ENCODE measurements at places on chromosomes 7 and 10.

DNA sequence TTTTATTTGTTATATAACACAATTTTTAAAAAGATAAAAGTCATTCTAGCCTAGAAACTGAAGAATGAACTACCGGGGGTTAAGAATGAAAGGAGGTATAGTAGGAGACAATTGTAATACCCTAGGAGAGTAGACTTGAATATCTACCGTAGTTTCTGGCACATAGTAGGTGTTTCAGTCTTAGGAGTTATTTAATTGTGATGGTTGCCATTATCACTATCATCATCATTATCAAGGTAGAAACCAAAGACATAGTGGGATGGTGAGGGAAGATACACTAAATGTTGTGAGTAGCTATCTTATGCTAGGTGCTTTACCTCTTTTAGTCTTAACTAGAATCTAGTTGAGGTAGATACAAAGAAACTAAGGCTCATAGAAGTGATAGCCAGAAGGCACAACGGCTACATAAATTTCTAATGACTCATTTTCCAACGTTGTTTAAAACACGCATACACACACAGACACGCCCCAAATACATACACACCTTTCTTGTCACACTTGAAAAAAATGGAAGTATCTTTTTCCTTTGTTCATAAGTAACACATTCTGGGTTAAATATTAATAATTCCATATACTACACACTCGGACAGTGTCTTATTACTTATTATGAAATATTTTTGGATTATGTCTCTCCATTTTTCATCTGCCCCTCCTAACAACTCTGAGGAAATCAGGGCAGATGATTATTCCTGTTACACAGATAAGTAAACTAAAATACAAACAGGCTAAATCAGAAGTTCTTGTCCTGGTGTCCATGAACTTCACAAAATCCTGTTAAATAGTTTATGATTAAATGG, 2.0 kb upstream of the ANLN start:
- no peak for DNase-seq

DNA sequence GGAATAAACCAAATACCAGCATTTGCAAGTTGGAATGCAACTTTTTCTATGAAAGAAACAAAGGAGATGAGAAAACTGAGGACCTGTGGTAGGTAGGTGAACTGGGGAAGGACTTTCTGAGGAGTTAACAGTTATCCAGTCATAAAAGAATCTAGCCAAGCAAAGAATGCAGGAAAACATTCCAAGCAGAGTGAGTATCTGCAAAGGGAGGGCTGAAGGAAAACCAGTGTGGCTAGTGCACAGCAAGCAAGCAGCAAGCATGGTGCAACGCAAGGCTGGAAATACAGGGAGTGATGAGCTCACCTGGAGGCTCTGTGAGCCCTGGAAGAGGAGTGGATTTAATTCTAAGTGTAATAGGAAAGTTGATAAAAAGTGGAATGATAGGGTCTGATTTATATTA, 44.0 kb downstream of the RTKN2 start:
- no peak for DNase-seq

DNA sequence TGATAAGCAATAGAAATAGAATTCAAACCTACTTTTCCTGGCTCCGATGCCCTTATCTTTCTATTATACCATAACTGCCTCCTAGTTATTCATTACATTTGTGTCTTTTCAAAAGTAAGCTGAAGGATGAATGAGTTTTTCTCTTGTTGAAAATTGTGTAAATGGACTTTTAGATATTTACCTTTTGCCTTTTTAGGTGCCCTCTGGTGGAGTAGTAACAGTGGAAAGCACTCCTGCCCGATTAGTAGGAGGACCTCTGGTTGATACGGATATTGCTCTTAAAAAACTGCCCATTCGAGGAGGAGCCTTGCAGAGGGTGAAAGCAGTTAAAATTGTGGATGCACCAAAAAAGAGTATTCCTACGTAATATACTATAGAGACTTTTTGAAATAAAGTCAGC, 11.2 kb downstream of the FAM237B start:
- DNase-seq = no peak

- DNase-seq = no peak
These were observed 3.4 kb downstream of the CDK1 start for GRCh38 chr10:60781661-60782060.

DNA sequence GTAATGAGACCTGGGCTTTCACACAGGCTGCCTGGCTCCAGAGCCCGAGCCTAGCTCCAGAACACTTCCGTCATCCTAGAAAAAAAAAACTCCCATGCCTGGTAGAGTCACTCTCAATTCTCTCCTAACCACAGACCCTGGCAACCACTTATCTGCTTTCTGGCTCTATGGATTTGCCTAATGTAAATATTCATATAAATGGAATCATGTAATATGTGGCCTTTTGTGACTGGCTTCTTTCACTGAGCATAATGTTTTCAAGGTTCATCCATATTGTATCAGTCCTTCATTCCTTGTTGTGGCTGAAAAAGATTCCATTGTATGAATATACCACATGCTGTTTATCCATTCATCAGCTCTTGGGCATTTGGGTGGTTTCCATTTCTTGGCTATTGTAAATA, 167.7 kb upstream of the MKLN1 start:
- DNase-seq = no peak

DNA sequence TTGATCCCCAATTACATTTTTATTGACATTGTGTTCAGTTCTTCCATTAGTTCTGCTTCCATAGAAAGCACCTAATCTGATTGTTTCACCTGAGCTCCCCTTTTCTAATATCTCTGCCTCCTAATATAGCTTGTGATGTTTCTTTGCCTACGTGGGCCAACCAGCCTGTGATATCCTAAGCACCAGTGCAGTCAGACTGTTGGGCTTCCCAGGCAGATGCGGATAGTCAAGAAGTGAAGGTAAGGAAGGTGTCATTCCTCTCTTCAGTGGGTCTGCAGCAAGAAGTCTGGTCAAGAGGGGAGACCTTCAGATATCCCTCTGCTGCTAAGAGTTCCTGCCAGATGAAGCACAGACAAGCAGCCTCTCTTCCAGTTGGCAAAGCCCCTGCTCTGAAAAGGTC, 16.2 kb upstream of the DGKI start:
- no peak for DNase-seq

DNA sequence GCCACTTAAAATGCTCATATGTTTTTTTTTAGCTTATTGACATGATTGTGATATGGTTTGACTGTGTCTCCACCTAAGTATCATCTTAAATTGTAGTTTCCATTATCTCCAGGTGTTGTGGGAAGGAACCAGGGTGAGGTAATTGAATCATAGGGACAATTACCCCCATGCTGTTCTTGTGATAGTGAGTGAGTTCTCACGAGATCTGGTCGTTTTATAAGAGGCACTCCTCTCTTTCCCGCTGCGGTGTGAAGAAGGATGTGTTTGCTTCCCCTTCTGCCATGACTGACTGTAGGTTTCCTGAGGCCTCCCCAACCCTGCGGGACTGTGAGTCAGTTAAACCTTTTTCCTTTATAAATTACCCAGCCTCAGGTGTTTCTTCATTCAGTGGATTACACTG, 80.5 kb upstream of the ETV1 start:
- DNase-seq = no peak

- DNase-seq = no peak
These were observed 56.0 kb downstream of the THSD7A start for GRCh38 chr7:11776039-11776438.

- DNase-seq = peak; percentile 61
These were observed 540 bp downstream of the SNX13 start for GRCh38 chr7:17939606-17940301.

DNA sequence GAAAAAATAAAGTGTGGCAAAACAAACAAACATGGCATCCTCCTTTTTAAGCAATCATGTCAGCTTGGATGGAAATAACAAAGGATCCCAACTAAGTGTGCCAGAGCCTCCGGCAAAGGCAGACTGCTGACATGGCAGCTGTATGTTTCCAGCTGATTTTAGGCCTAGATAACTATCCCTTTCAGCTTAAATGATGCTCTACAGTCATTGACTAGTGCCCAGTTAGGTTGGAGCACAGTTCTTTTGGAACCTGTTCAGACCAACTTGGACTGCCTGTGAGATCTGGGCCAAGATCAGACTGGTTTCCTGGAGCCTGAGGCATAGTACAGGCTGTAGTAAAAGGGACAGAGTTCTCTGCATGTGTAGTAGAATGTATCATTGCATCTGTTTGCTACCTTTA, 128.7 kb downstream of the DYNC1I1 start:
- no peak for DNase-seq

- no peak for DNase-seq
These were observed 129.8 kb downstream of the AOAH start for GRCh38 chr7:36594445-36594844.

DNA sequence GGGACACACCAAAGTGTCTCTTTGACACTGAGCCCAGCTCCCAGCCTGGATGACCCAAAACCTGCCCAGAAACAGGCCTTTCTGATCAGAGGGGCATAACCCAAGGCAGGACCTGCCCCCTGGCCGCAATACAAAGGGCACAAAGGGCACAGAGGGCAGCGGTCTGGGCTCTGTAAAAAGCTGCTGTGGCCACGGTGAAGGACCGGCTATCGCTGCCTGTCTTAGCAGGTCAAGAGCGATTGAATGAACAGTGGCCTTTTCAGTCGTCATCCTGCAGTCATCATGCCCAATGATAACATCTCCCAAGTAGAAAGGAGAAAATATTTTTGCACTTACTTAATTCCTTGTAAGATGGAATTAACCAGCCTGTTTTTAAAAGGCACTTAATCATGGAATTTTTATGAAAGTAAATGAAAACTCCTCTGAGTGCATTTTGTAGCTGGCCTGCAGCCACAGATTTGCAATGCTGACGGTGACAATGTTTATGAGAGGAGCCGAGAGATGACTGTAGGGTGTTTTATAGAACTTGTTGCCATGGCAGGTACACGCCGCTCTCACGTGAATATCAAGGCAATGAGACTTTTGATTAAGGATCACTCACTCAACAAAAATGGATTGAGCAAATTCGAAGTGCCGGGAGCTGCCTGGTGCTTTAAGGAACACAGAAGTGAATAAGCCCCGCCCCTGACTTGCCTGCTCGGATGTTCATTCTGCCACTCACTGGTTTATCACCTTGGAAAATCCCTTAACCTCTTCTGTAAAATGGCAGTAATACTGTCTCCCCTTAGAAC, 47.3 kb upstream of the BHLHA15 start:
- DNase-seq = no peak

DNA sequence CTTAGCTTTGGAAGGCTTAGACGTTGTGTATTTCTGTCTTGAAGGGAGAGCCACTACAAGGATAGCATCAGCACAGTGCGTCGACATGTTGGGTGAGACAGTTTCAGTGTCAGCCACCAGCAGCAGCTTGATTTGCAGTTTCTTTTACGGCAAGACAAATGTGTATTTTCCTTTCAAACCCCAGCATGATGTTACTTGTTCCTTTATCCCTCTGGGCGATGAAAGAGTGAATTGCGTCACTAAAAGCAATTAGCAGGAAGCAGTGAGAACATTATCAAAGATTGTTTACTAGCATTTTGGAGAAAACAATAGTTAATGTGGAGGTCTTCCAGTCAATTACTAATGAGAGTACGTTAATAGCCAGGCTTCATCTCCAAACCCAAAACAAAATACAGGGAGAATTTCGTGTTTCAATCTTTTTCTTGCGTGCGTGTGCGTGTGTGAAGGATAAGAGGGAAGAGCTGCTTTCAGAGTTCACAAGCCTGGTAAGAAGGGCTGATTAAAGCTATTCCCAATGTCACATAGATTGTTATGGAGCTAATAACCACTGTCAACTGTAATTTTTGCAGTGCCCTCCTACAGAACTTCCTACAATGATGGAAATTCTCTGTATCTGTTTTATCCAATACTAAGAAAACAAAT, 157.1 kb upstream of the AOAH start:
- no peak for DNase-seq

- no peak for DNase-seq
These were observed 39.3 kb downstream of the LRRC18 start for GRCh38 chr10:48900371-48900801.

GRCh38 chr10:68271196-68271882, 39.4 kb upstream of the ATOH7 start:
- no peak for DNase-seq

DNA sequence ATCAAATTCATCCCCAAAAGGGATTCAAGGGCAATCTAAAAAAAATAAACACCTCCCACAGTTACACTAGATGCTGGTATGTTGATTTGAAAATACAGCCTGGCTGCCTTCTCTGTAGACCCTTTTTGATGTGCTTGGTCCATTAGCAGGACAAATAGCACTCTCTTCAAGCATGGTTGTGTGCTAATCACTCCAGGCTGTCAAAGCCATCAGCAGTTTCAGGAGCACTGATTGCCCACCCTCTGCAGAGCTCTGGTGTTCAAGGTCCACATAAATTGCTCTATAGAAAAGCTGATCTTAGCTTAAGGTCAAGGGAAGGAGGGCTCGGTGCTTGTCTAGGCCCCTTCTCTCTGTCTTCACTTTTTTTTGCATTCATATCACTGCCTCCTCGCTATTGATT, 35.4 kb downstream of the PRR15 start:
- DNase-seq = no peak

GRCh38 chr7:101009629-101010028, 10.3 kb upstream of the MUC17 start:
- DNase-seq = no peak

GRCh38 chr7:14639329-14639728, 263.2 kb downstream of the DGKB start:
- no peak for DNase-seq

GRCh38 chr10:48526846-48527505, 77.9 kb downstream of the ARHGAP22 start:
- DNase-seq = no peak

GRCh38 chr10:98901441-98902110, 334.1 kb downstream of the HPSE2 start:
- no peak for DNase-seq

GRCh38 chr10:3072641-3073360, 5.5 kb downstream of the PFKP start:
- DNase-seq = no peak

DNA sequence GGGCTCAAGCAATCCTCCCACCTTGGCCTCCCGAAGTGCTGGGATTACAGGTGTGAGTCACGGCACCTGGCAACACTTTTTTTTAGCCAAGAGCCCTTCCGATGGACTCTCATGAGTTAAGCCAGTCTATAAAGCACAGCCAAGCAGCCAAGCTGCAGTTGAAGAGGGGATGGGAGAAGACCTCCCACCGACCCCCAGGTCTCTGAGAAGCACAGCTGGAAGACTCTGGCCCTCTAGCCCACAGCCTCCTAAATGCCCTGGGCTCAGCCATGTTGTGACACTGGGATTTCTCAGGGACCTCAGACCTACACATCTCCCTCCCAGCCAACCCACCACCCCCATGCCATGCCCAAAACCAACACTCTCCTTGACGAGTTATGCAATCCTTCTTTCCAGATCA, 31.1 kb downstream of the CALML3 start:
- peak; percentile 7 for DNase-seq

Measured in activated B cell treated with CpG ODN at 0.5 μM for 24 hours (primary cell).